ENCODE measurements at places on chromosomes 6 and 20.
A peak's percentile ranks its signal among the peaks of the same experiment; 100 is the strongest.

- DNase-seq = no peak
These were observed 9.5 kb downstream of the TAAR2 start for GRCh38 chr6:132614554-132614953.

- DNase-seq = no peak
These were observed 224.3 kb downstream of the ANKRD60 start for GRCh38 chr20:58004146-58004545.

GRCh38 chr6:33744001-33744848, 2.5 kb downstream of the IP6K3 start:
- peak; percentile 54 for DNase-seq

DNA sequence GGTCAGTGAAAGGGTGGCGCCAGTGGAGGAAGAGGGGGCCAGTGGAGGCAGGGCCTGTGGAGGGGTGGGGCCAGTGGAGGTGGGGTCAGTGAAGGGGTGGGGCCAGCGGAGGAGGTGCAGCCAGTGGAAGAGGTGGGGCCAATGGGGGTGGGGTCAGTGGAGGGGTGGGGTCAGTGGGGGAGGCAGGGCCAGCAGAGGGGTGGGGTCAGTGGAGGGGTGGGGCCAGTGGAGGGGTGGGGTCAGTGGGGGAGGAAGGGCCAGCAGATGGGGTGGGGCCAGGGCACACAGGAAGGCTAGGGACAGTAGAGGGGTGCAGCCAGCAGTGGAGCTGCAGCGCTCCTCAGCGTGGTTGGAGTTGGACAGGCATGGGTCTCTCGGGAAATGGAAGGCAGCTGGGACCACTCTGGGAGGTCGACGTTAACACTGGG, 18.7 kb downstream of the ADRM1 start:
- DNase-seq = no peak

- DNase-seq = peak; percentile 46
These were observed 28.7 kb downstream of the PTPRK start for GRCh38 chr6:128491610-128492206.

DNA sequence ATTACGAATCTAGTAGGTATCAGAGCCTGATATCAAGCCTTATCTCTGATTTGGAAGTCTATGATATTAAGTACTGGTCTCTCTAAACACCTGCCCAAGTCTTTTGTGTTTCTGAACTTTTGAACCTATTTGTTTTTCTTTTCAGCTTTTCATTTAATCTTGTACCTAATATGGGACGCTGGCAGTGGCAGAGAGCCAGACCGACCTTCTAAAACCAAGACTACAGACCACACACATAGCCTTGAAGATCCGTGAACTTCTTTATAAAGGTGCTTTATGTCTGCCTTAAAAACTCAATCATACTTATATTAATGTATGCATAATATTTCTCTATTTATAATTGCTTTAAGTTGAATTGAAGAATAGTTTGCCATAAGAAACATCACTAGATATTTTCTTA, 12.6 kb upstream of the PTCHD4 start:
- DNase-seq = no peak

- DNase-seq = no peak
These were observed 39.0 kb upstream of the SLCO4A1 start for GRCh38 chr20:62603021-62603906.
